ENCODE measurements at places on chromosomes 5 and 9.

DNA sequence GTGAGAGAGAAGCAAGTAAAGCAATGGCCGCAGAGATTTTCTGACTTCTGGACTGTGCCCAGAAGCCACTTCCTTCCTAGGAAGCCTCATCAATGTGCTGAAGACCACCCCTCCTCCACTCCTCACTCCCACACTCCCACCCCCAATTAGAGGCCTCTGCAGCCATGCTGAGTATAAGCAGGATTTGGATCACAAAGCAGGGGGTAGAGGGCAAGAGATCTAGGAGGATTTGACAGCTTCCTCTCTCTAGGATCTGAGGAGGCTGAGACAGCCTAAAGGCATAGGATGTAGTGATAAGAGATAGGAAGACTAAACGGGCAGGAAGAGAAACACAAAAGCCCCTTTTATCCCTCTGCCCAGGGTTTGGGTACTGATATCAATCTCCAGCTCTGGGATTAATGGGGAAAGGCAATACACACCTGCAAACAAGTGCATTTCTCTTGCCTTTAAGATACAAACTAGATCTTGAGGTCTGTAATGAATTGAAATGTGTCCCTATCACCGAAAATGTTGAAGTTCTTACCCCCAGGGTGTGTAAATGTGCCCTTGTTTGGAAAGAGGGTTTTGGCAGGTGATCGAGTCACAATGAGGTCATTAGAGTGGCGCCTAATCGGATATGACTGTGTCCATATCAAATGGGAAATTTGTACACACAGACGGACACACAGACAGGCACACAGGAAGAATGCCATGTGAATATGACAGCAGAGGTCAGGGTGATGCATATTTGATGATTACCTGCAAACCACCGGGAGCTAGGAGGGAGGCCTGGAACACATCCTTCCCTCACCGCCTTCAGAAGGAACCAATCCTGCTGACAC, 28.5 kb downstream of the KCNV2 start:
- DNase-seq: no peak

DNA sequence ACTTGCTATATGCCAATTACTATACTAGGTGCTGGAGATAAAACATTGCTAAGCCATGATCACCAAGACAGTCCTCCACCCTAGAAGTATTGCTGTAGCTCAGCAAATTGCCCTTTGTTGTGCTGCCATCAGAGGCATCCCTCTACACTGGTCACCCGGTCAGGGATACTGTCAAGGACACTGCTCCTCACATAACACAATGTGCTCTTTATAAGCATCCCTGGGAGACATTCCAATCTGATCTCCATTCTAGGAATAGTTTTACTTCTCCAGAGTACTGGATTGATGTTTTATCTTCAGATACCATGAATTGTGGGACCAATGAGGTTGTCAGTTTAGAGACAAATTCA, 10.4 kb upstream of the DNAJA1 start:
- no peak for DNase-seq

- no peak for DNase-seq
These were observed 26.6 kb downstream of the COL23A1 start for GRCh38 chr5:178563621-178564020.

DNA sequence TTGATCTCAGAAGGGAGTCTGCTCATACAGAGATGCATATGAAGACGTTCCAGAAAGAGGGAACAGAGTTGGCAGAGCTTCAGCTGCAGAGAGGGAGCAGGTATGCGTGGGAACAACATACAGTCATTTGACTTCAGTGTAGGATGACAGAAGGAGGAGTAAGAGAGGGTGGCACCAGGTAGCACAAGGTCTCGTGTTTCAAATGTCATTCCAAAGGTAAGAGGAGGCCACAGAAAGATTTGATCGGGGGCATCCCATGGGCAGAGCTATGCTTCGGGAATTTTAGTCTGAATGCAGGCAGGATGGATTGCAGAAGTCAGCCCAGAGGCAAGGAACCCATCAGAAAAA, 367.1 kb downstream of the CDK5RAP2 start:
- no peak for DNase-seq

DNA sequence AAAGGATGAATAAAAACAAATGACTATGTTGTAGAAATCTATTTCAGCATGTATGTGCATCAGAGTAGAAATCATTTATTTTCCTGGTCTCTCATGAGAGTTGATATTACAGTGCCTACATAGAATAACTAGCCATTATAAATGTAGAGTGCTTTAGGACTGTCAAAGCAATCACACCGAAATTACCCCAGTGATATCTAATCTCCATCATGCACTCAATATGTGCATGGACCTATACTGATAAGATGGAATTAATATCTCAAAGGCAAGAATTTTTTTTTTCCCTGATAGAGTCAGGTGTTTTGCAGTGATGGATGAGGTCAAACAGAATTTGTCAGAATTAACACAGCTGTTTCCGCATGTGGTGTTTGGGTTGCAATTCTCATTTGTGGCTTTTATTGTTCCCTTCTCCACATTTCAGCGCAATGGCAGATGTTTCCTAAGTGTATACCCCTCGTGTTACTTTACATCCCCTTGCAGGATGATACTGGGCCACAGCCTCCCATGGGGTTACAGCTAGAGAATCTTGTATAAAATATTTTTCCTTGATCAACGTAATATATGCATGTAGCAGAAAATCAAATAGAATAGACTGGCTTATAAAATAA, 298.8 kb downstream of the RASEF start:
- peak; percentile 44 for DNase-seq

- DNase-seq: no peak
These were observed 16.4 kb upstream of the PPP1R26 start for GRCh38 chr9:135463140-135463539.

DNA sequence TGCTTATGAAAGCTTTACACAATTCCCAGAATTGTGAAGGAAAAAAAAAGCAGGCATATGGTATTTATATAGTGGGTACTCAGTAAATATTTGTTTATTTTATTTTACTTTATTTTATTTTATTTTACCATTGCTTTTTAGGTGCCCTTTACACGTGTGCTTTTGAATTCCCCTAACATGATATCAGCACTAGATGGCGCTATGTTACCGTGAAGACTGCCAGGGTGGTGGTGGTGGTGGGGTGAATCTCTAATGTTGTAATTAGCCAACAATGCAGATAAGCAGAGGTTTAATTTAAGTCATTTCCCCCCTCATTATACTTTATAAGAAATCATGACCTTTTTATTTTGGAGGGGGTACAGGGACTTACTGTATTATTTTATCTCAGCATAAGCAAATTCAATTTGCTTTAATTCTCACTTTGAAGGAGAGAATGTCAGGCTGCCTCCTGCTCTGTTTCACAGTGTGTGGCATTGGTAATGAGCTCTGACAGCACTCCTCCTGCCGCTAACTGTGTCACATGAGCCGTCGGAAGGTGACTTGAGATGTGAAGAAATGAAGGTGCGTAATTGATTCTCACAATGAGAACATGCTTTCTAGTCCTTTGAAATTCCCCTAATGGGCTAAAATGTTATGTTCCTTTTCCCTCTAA, 165.6 kb downstream of the YTHDC2 start:
- DNase-seq: no peak

- DNase-seq: no peak
These were observed 537 bp downstream of the MEIKIN start for GRCh38 chr5:131944702-131945550.

DNA sequence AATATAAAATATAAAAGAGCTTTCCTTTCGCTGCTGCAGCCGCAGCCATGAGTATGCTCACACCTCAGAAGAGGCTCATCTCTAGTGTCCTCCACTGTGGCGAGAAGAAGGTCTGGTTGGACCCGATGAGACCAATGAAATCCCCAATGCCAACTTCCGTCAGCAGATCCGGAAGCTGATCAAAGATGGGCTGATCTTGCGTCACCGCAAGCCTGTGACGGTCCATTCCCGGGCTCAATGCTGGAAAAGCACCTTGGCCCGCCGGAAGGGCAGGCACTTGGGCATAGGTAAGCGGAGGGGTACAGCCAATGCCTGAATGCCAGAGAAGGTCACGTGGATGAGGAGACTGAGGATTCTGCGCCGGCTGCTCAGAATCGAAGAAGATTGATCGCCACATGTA, 12.6 kb upstream of the PRDM12 start:
- no peak for DNase-seq

- no peak for DNase-seq
These were observed 66.9 kb downstream of the DCP2 start for GRCh38 chr5:113043491-113043931.

GRCh38 chr5:154878642-154879335, 20.4 kb downstream of the CNOT8 start:
- no peak for DNase-seq

GRCh38 chr5:173697931-173698579, 81.6 kb upstream of the BOD1 start:
- peak; percentile 52 for DNase-seq

GRCh38 chr5:89028595-89029285, 145.8 kb upstream of the MEF2C start:
- no peak for DNase-seq

DNA sequence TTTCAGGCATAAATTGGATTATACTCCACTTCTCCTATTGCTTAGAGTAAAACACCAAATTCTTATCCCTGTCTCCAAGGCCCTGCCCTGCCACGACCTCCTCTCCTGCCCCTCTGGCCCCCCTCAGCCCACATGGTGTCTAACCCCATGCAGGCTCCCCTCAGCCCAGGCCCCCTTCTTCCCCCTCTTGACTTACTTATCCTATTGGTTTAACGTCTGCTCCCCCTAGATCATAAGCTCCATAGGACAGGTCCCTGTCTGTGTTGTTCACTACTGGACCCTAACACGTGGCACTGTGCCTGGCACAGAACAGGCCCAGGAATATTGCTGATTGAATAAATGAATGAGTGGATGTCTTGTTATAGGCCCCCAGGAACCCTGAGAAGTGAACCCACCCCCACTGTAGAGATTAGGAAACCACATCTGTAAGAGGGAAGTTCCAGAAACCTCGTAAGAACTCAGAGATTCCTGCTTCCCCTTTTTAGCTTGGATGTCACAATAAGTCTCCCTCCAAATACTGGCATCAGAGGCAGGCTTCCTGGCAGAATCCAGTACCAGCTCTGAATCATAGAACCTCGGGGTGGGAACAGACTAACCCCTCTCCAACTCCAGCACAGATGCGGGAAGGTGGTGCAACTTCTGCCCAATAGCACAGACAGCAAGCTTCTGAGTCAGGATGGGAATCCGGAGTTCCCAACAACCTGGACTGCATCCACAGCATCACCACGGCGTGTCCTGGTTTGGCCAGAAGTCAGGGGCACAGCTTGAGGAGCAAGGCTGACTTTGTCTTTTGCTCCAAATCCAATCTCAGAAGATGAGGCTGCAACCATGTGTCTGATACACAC, 31.5 kb downstream of the HRH2 start:
- DNase-seq: no peak

DNA sequence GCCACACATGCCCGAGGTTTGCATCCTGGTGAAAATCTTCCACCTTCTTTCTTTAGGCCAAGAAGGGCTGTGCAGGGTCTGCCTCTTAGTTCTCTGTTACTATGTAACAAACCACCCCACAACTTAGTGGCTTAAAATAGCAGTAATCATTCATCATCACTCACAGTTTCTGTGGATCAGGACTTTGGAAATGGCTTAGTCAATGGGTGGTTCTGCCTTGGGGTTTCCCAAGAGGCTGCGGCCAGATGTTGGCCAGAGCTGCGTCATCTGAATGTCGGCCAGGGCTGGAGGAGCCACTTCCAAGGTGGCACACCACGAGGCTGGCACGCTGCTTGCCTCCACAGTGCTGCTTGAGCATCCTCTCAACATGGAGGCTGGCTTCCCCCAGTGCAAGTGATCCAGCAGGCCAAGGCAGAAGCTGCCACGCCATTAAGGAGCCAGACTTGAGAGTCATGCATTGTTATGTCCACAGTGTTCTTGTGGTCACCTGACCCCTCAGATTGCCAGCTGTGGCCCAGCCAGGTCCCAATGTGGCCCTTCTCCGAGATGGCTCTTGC, 135.2 kb downstream of the RXRA start:
- no peak for DNase-seq

- DNase-seq: peak; percentile 87
These were observed 5.7 kb upstream of the SEC16A start for GRCh38 chr9:136488247-136489214.

- DNase-seq: no peak
These were observed 42.3 kb downstream of the AOPEP start for GRCh38 chr9:94768766-94769165.

- DNase-seq: no peak
These were observed 157.0 kb upstream of the RASEF start for GRCh38 chr9:83219924-83220438.

DNA sequence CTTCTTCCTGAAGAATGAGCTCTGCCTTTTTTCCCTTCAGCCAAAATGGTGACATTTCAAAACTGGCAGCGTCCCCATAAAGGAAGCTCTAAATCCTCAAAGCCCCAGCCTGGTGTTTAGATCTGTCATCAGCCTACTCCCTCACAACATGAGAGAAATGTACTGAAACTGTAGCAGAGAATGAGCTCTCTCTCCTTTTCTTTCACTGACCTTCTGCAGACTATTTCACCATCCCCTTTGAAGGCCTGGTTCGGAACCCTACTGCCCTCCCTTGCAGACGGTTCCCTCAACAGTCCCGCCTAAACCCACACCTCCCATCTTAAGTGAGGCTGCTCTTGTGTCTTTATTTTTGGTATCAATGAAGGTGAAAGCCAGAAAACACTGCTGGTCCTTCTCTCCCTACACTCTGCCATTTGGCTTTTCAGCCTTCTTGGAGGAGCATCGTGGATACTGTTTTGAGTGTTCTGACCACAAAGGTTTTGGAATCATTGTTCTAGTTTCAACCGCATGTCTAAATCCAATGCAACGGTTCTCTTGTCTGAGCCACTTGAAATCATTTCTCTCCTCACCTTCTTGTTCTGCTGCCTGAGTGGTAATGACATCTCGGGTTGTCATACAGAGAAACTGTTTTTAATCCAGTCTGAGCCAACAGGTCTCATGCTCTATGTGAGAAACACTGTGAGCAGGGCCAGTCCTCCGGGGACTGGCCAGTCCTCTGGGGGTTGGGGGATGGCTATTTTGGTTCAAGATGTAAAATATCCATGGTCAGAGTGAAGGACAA, 39.0 kb downstream of the ITK start:
- DNase-seq: no peak

GRCh38 chr9:105399117-105399516, 48.7 kb upstream of the FSD1L start:
- DNase-seq: no peak

DNA sequence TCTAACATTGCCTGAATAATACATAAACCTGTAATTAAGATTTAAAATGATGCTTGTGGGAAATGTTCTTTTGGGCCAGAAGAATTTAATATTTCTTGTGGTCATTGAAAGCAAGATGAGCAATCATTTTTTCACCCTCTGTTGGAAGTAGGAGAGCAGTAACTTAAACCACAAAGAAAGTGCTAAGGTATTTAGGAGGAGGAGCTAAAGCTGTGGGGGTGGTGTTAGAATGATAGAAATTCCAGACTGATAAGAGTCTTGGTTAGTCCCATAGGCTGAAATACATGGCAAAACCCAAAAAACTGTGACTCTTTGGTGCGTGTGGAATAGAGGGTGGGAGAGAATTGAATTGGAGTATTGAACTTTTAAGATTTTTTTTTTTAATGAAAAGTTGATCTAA, 247.0 kb downstream of the YTHDC2 start:
- DNase-seq: no peak

Data from stomach (tissue), 19 donors.